Muscle of leg (tissue), 16 donors: ENCODE measurements at places on chromosomes 2 and 18.
A peak's percentile ranks its signal among the peaks of the same experiment; 100 is the strongest.

GRCh38 chr2:102943251-102943650, 181.4 kb downstream of the TMEM182 start:
- H3K36me3 ChIP-seq = no peaks in the 10 kb centered on the region
- no peak for DNase-seq
- H3K4me3 ChIP-seq = no peak overlapping the region
- H3K27me3 ChIP-seq = no peaks in the 10 kb centered on the region
- no peak overlapping the region for H3K27ac ChIP-seq

DNA sequence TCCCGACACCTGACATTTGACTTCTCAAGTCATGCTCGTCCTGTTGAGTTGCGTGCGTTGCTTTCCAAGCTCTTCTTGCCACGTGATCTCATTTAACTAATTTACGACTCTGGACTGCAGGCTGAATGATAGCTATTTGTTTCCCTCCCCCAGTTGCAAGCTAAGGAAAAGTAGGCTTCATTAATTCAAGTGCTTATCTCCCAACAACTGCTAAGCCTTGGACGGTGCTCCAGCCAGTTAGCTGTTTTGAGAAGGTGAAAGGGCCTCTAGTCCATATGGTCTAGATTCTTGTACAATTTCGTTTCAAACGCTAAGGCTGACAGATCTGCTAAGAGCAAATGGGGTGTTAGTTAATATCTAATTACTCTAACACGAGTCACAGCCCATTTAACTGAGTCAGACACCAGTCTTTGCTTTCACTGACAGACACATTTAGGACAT, 21.1 kb downstream of the GPR45 start:
- H3K27me3 ChIP-seq = no peaks in the 10 kb centered on the region
- H3K36me3 ChIP-seq = peaks cover 20% of the 10 kb centered on the region
- no peak for DNase-seq

DNA sequence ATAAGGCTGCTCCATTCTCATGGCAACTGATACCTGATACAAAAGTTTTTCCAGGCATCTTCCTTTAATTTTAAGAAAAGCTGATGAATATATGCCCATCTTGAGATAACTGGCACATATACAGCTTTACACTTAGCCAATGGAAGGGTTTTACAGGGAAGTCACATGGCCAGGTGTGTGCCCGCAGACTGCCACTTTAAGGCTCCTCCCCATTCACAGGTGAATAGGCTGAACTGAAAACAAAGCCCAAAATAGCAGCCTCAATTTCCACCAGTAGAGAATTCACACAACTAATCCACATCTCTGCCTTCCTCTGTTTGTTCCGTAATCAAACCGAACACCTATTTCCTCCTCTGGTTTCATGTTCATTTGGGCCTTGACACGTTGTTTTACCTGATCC, 9.8 kb upstream of the ME2 start:
- DNase-seq = no peak
- H3K27ac ChIP-seq = no peak overlapping the region
- H3K4me1 ChIP-seq = no peaks in the 10 kb centered on the region
- H3K4me3 ChIP-seq = no peak overlapping the region

GRCh38 chr2:9137379-9138150, 69.0 kb upstream of the ASAP2 start:
- peaks cover 11% of the 10 kb centered on the region for H3K4me1 ChIP-seq
- H3K27ac ChIP-seq = no peak overlapping the region
- no peaks in the 10 kb centered on the region for H3K36me3 ChIP-seq
- no peak overlapping the region for H3K4me3 ChIP-seq
- DNase-seq = no peak

GRCh38 chr18:76557026-76557575, 62.1 kb upstream of the ZNF516 start:
- DNase-seq = no peak
- no peak overlapping the region for H3K27ac ChIP-seq
- no peak overlapping the region for H3K4me3 ChIP-seq
- no peaks in the 10 kb centered on the region for H3K36me3 ChIP-seq
- H3K27me3 ChIP-seq = no peaks in the 10 kb centered on the region
- no peaks in the 10 kb centered on the region for H3K4me1 ChIP-seq

- H3K27me3 ChIP-seq = peaks cover 7% of the 10 kb centered on the region
- peak overlapping the region; percentile 45 for H3K27ac ChIP-seq
- H3K4me1 ChIP-seq = peaks cover 22% of the 10 kb centered on the region
- no peak overlapping the region for H3K4me3 ChIP-seq
Observed at GRCh38 chr18:12410081-12410481, 2.4 kb downstream of the PRELID3A start.

- DNase-seq = no peak
- no peak overlapping the region for H3K4me3 ChIP-seq
- H3K36me3 ChIP-seq = no peaks in the 10 kb centered on the region
- no peak overlapping the region for H3K27ac ChIP-seq
- no peaks in the 10 kb centered on the region for H3K27me3 ChIP-seq
Observed at GRCh38 chr2:191901031-191901430, 54.1 kb upstream of the CAVIN2 start.

DNA sequence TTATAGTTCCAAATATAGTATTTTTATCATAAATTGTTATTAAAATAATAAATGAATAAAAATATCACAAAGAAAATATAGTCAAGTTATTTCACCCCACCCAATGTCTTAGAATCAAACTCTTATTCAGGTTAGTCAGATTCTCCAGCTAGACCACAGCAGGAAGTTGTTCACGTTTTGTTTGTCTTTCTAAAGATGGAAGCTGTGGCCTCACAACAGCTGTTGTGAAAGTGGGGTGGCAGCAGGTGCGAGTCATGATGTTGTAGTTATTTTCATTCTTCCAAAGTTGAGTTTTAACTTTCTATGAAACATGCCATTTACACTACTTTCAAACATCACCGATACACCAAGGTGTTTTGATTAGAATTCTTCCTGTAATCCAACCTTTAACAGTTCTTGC, 272.9 kb downstream of the SLC8A1 start:
- H3K27me3 ChIP-seq = no peaks in the 10 kb centered on the region
- H3K27ac ChIP-seq = no peak overlapping the region
- H3K4me1 ChIP-seq = no peaks in the 10 kb centered on the region
- H3K4me3 ChIP-seq = no peak overlapping the region

- DNase-seq = no peak
- H3K36me3 ChIP-seq = no peaks in the 10 kb centered on the region
- no peaks in the 10 kb centered on the region for H3K27me3 ChIP-seq
- H3K4me3 ChIP-seq = no peak overlapping the region
Observed at GRCh38 chr2:171630812-171631626, 56.2 kb upstream of the DYNC1I2 start.

DNA sequence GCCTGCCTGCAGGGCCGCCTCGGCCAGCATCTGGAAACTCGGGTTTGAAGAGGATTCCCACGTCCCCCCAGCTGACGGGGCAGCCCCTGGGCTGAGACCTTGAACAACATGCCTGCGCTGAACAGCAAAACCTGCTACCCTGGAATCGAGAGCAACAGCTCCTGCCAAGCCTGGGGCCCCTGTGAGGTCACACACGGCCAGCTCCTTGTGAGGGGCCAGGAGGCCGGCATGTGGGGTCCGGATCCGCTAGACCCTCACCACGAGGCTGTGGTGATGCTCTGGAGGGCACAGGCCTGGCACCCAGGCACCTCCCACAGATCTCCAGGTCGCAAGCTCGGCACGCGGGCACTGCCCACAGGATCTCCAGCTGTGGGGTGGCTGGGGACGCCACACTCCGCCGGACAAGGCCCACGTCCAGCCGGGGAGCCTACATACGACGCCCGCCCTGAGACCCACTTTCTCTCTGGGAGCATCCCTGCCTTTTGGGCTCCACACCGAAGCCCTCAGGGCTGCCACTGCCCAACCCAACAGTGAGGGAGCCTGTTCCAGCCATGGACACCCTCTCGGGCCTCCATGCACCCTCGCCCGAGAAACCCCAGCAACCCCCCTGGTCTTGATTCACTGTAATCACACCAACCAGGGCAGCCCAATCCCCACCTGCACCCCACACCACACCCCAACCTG, 34.1 kb downstream of the SLC66A2 start:
- no peaks in the 10 kb centered on the region for H3K27me3 ChIP-seq
- DNase-seq = no peak
- H3K27ac ChIP-seq = no peak overlapping the region
- H3K4me1 ChIP-seq = peaks cover 9% of the 10 kb centered on the region
